ENCODE measurements at places on chromosomes 1 and 21.

- DNase-seq = no peak
Observed at GRCh38 chr1:227740401-227740960, 5.2 kb downstream of the SNAP47 start.

DNA sequence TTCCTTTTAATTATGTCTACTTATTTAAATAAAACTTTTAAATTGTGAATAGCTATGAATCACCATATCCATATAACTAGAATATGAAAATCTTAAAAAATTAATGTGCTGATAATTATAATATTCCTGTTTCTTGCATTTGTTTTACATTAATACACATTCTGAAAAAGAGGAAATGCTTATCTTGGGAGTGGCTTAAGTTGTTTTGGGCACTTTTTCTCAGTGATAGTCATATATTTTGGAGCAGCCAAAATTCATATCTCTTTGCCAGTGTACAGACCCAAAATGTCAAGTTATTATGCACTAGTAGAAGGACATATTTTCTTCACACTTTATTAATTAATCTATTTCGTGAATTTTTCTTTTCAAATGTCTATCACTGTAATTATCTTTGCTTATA, 838.5 kb downstream of the USP25 start:
- no peak for DNase-seq

DNA sequence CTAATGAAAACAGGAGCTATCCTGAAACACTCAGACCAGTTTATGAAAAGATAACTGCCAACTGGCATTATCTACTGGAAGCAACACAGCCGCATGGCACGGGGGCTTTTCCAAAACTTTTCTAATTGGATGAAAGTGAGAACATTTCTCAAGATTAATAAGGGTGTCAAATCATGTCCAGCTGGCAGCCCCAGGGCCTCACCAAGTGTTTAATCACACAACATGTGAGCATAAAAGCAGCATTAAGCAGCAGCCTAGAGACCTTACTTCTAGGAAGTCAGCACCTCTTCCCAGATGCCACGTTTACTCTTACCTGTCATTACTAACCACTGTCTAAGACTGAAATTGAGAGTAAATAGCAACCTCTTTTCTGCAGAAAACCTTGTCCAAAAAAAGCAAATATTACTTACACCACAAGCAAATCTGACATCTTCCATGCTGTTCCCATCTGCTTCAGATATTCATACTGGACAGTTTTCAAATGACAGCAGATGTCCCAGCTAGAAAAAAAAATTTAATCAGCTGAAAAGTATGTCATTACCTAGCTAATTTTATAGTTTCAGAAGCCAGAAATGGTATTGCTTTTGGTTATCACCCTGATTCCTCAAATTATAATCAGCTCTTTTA, 341.5 kb upstream of the ZP4 start:
- no peak for DNase-seq

GRCh38 chr1:63967901-63968300, 194.1 kb downstream of the ROR1 start:
- DNase-seq = no peak

GRCh38 chr1:213244664-213245091, 193.6 kb downstream of the RPS6KC1 start:
- peak; percentile 63 for DNase-seq

DNA sequence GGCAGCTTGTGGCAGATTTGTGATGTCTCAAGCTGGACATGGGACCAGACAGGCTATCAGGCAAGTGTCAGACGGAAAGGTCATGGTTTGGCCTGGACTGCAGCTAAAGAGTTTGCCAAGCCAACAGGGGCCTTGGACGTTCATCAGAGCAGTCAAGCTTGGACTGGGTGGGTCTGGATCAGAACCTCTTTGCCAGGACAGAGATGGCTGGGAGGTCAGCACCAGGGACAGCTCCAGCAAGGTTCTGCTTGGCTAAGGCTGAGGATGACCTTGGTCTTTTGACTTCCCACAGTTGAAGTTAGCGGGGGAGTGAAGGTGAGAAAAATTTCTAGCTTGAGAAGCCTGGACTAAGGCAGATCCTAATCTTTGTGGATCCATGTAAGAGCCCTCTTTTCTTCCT, 68.1 kb downstream of the GRIK3 start:
- peak; percentile 22 for DNase-seq

DNA sequence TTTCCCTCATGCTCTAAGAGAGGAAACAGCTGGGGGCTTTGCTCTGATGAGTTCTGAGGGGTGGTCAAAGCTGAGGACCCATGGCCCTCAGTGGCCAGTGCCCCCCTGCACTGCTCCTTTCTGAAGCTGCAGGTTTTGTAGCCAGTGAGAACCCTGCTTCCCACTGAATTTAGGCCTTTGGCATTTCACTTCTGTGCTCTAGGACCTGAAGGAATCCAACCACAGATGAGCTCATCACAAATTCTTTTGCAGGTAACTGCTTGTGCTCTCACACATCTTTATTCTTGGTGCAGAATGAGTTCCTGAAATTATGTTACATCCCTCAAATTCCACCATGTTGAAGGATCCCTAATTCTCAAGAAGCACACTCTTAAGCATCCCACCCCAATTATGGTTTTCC, 248.7 kb upstream of the IRF2BP2 start:
- DNase-seq = no peak

Data from ELR (cell line).